Cardiac muscle cell (in vitro differentiated cells and primary cell): ENCODE measurements at places on chromosomes 4 and X.

DNA sequence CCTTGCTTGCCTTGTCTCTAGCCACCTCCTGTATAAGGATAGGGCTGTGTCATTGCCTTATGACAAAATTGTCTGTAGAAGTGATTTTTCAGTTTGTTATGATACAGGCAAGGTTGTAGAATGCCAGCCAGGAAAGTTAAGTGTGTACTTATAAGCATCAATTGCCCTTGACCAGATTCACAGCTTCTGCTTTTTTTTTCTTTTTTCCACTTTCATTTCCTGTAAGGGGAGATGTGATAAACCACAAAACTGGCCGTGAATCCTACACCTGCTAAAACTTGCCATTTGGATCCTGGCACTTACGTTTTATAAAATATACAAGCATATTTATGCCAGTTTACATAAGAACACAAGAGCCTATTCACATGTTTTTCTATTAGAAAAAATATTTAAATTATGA lies 35.0 kb upstream of the BMPR1B start:
- DNase-seq: no peak

DNA sequence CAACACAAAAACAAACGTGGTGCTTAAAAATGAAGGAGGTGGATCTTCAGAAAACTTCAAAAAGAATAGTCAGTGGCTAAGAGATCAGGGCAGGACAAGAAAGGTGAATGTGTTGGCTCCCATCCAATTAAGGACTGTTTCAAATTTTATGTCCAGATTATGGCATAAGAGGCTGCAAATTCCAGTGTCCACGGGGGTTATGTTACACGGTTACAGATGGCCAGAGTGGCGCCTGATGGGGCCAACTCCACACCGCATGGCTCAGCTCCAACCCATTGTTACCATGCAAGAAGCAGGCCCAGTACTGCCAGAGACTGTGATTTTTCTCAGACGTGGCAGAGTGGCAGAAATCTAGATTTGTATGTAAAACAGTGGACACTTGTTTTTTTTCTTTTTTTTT lies 168.4 kb upstream of the TENM3 start:
- no peak for DNase-seq

GRCh38 chr4:87038837-87039615 lies 104.2 kb downstream of the AFF1 start:
- peak; percentile 88 for DNase-seq

GRCh38 chr4:151540728-151541388 lies 131.9 kb downstream of the FHIP1A start:
- no peak for DNase-seq

- no peak for DNase-seq
Measured at GRCh38 chr4:83783215-83783614, 247.3 kb downstream of the GPAT3 start.

DNA sequence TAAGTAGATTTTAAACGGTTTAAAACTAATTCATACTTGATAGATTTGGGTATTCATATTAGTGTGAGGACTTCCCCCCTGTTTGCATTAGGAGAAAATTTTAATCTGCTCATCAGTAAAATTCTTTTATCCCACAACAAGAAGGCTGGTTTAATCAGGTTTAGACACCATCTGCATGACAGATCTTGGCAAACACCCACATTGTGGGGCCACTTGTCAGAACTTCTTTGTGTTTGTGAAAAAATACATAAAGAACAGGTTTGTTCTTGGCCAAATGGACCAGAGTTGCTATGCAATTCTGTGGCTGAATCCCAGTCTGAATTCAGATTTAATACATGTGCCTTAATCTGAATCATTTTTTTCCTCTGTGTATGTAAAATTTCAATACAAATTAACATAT lies 121.1 kb downstream of the REPS2 start:
- no peak for DNase-seq

DNA sequence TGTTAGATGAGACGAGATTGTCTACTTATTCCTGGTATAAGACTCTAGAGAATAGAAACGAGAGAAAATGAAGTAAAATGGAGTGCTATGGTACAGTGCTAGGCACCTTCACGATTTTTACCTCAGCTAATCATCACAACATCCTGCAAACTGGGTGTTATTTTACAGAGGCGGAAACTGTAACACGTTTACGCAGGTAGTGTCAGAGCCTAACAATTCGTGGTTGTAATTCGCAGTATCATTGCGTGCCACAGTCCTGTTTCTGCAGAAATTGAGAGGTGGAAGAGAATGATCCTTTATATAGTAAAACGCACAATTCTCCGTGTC lies 383 bp upstream of the TBC1D19 start:
- DNase-seq: no peak

DNA sequence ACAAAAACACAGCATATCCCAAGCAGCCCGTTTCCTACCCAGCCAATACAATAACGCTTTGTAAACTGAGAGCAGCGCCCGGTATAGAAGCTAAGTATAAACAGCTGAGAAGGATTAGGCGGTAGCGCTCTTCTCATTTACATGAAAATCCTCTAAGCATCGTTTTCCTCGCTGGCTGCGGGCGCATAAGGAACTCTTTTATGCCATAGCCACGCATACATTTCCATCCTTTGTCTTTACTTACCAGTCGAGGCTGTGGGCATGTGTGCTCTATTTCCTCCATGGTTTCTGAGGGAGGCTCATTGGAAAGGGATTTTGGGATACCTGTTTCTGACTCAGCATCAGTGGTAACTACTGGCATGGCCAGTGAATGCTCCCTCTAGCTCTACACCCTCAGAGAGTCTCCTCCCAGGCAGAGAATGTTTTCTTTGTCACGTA lies 383 bp downstream of the PCYT1B start:
- DNase-seq: peak; percentile 66

DNA sequence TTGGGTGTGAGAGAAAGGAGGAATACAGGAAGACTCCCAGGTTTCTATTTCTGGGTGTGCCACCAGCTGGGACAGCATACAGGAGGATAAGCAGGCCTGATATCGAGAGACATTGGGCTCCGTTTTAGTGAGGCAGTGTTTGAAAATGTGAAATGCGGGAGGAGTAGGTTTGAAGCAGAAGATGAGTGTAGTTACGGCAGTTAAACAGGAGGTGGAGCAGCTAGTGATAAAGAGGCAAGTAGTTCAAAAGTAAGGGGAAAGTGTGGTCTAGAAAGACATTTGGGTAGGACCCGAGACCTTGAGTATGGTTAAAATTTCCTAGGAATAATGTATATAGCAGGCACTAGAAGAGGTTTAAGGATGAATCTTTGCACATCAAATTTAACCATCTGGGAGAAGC lies 42.4 kb downstream of the DCUN1D4 start:
- peak; percentile 50 for DNase-seq
